Neural crest cell (in vitro differentiated cells): ENCODE measurements at places on chromosomes 7 and 10.

DNA sequence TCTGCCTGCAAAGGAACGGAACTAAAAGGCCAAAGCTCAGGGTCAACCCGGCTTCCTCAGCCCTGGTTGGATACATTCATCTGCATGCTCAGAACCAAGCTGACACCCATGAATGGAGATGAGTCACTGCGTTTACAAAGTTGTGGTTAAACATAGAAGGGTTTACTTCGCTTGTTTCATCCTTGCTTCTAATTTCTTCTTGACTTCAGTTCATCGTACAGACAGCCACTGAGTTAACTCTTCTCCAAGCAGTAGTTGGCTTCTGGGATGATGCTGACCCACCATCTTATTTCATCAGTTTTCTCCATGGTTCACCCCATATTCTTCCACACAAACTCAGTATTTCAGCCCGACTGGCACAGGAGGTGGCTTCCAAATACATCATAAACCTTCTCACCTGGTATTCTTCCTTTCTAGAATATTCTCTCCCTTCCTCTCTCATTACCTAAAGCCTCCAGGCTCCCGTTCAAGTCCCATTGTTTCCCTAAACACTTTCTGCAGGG, 166.3 kb upstream of the RNF32 start:
- no peak for DNase-seq

DNA sequence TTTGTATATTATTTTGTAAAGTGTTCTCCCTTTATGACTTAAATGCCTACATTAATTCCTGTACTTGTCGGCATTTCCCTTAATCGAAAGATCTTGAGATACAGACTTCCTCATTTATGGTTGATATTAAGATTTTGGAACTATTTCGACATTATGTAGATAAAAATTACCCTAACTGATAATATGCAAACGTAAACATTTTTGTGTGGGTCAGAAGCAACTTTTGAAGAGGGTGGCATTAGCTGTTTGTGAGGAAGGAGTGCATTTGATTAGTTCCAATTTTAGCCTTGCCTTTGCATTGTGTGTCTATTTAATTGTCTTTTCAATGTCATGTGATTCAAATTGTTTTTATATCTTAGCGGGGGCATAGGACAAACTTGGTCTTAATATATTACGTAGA, 114.7 kb downstream of the BICC1 start:
- no peak for DNase-seq

DNA sequence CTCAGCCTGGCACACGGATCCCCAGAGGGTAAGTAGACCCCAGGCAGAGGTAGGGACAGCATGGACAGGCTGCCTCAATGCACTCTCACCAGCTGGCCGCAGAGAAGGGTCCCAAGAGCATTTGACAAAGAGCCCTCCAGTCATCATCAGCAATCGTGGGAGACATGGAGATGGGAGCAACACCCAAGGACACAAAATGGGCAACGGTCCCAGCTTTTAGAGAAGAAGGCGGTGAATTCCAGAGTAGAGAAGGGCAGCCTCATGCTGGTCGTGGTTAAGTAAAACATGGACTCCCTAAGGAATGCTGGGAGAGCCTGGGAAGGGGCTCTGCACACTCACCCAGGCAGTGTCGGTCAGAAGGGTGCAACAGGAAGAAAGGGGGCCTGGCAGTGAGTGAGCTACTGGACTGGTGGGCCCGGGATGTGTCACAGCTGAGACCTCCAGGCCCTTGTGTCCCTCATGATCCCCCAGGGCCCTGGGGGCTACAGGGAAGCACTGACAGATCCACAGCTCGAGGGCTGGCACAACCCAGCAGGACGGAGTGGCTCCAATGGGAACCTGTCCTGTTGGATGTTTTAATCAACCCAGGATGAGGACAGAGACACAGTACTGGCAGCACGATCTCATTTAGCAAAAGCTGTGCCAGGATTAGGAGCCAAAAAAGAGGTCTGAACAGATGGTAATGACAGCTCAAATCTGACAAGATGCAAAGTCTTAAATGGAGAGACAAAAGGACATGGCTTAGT, 147.1 kb downstream of the NEURL1 start:
- no peak for DNase-seq

DNA sequence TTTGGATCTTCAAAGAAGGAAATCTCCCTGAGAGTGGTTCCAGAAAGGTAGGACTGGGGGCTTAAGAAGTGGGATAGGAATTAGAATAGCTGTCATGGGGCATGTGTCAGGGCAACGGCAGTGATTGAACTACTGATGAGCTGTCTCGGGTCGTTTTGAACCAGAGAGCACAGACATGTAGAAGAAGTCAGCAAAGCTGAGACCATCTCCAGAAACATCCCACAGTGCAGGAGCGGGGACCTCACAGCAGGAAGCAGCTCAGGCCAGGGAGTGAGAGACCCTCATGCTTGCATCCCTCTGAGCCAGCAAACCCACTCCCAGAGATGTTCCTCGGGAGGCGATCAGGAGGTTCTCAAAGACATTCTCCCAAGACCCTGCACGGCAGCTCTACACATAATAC, 60.1 kb downstream of the AOC1 start:
- DNase-seq: no peak

GRCh38 chr10:130748409-130749057, 563.0 kb downstream of the TCERG1L start:
- no peak for DNase-seq

DNA sequence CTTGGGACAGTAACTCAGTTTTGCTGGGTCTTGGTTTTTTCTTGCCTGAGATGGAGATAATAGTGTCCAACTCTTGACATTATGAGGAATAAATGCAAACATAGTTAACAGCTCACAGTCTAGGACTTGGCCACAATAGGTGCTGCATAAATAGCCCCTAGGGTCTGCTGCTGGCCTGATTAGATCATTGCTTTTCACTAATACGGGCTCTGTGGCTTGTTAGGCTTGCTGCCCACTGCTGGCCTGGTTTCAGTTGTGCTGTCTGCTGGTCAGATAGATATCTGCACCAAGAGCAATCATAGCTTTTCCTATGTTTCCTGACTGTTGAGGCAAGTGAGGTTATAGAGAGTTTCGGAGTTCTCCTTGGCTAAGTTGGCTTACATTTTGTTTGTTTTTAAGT, 246.1 kb downstream of the DNAJB9 start:
- no peak for DNase-seq

- DNase-seq: no peak
Observed at GRCh38 chr10:18144928-18145327, 4.7 kb downstream of the CACNB2 start.

GRCh38 chr7:103037476-103037822, 37.1 kb downstream of the FBXL13 start:
- no peak for DNase-seq

GRCh38 chr10:132249824-132250375, 57.9 kb downstream of the STK32C start:
- no peak for DNase-seq

DNA sequence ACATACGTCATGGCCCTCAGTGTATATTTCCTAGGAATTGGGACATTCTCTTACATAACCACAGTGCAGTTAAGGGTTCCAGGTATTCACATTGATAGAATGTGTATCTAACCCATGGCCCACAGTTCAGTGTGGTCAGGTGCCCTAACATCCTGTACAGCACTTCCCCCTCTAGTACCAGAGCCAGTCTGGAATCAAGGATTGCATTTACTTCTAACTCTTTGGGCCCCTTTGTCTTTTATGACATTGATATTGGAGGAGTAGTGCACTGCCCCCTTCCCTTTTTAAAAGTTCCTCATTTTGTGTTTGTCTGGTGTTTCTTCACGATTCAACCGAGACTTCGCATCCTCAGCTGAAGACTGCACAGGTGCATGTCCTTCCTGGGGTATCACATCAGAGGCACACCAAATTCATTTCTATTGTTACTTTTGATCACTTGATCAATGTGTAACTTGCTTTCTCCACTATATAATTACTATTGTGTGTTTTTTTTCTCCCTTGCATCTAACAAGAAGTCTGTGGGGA, 22.4 kb upstream of the NPFFR1 start:
- no peak for DNase-seq

DNA sequence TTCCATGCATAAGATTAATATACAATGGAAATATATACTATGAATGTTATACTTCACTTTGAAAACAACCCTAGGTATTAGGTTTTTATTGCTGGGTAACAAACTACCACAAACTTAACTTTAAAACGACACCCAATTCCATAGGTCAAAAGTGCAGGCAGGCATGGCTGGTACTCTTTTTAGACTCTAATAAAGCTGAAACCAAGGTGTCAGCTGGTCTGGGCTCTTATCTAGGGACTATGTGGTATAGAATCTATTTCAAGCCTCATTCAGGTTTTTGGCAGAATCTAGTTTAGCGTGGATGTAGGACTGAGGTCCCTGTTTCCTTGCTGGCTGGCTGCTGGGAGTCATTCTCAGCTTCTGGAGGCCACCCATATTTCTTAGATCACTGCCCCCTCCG, 65.0 kb upstream of the TMEM168 start:
- DNase-seq: no peak

DNA sequence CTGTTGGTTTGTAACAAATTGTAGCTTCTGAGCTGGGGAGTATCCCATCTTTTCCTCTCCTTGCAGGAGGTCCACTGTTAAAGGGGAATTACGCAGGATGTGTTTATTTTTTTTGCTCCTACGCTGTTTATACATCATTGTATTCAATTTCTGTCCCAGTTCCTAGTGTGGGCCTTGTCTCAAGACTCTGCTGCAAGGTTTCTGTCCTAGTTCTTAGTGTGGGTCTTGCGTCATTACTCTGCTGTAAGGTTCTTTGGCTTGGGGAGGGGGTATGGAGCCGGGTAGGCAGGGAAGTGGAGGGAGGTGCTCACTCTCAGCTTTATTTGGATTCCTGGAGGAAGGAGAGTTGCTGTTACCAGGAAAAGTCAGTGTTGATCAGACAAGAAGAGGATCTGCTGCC, 64.0 kb upstream of the TRIM8 start:
- no peak for DNase-seq

DNA sequence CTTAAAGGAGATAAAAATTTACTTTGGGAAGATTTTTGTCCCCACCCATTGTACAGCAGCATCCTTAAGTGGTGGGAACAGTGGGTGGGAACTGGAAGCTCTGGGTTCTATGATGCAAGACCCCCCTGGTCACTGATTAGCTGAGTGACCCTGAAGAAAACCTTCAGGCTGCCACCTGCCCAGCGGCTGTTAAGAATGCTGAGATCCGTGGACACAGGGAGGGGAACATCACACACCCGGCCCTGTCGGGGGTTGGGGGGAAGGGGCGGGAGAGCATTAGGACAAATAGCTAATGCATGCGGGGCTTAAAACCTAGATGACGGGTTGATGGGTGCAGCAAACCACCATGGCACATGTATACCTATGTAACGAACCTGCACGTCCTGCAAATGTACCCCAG, 14.5 kb downstream of the CARD11 start:
- DNase-seq: no peak

DNA sequence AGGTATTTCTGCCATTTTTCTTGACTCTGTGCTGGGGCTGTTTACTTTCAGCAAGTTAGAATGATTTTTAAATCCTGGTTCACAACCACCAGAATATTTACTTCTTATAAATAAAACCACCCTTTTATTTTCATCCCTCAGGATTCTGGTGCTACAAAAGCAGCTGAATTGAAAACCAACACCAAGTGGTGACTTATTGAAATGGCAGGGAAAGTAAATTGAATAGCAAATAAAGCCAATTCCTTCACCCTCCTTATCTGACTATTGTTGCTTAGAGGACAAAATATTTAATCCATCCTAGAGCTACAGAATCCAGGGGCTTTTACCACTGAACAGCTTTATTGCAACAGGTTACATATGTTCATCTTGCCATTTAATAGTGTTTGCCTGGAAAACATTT, 828.6 kb upstream of the GHITM start:
- no peak for DNase-seq

- no peak for DNase-seq
Observed at GRCh38 chr10:34776090-34776690, 38.9 kb downstream of the PARD3 start.

DNA sequence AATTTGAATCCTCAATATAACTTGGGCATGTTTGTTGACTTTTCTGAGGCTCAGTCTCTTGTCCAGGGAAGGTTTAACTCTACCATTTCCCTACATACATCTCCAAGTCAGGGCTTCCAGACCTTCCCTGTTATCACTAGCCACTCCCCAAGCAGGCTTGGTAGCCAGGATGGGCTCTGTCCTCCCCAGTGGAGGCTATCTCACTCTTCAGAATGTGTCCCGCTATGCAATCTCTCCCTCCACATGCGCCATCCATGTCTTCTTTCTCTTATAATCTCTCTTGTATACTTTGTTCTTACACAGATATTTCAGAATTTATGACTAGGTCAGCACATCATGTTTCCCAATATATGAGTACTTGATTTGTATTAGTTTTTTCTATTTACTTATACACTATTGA, 310.4 kb downstream of the HGF start:
- no peak for DNase-seq

GRCh38 chr10:3222626-3223025, 50.0 kb upstream of the PITRM1 start:
- no peak for DNase-seq

DNA sequence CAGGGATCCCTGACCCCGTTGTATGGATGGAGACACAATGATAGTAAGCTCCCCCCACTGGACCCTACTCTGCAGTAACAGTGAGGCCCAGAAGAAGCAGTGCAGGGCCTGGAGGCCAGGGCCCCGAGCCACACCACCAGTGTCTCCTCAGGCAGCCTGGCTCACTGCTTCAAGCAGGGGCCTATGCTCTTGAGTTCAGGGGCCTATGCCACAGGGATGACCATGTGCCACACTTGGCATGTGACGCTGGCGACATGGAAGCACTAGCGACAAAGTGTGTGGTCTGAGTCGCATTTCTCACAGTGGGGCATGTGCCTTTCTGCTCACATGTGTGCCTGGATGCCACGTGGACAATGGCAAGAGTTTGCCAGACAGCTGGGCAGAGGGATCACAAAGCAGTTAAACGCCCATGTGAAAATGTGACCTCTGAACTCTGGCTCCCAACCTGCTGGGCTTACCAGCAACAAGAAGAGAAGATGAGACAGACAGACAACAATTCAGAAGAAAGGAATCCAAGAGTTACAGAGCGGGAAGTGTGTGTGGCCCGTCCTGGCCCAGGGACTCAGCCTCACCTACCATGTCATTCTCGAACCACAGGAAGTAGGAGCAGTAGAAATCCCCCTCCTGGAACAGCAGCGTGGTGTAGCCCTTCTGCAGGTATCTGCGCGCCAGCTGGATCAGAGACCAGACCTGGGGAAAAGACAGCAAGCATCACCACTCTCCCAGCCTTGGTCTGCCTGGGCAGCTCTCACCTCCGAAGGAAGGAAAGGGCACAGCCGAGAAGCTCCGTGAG, 4.7 kb upstream of the PYROXD2 start:
- DNase-seq: no peak

- DNase-seq: no peak
Observed at GRCh38 chr7:129896568-129897382, 56.0 kb downstream of the UBE2H start.

DNA sequence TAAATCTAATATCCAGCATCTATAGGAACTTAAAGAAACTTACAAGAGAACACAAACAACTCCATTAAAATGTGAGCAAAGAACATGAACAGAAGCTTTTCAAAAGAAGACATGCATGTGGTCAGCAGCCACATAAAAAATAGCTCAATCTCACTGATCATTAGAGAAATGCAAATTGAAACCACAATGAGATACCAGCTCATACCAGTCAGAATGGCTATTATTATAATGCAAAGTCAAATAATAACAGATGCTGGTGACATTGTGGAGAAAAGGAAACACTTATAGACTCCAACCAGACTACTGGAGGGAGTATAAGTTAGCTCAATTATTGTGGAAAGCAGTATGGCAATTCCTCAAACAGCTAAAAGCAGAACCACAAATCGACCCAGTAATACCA, 1314.5 kb downstream of the XPNPEP1 start:
- no peak for DNase-seq
